ENCODE measurements at places on chromosomes 7 and 10. TPM values are rescaled to one million over a fixed set of nuclear protein-coding genes. Genes with fewer than 3 reads are reported as not detected.
A peak's percentile ranks its signal among the peaks of the same experiment; 100 is the strongest.

SRRM3 gene
- total RNA-seq, result 5.2 TPM

SYT15B gene
- total RNA-seq, result 2.9 TPM

WNT8B gene
- not detected for total RNA-seq

ADRA2A gene
- total RNA-seq, result 7.7 TPM

SNCG gene
- total RNA-seq, result 61.1 TPM

PLCE1 gene
- 2.5 TPM for total RNA-seq

GPC2 gene
- total RNA-seq, result 1.2 TPM

ADAP1 gene
- total RNA-seq, result 17.8 TPM

POP7 gene
- 23.0 TPM for total RNA-seq

- peak; percentile 47 for DNase-seq
These were observed 47.6 kb downstream of the TSPAN15 start for GRCh38 chr10:69498711-69499471.

DNA sequence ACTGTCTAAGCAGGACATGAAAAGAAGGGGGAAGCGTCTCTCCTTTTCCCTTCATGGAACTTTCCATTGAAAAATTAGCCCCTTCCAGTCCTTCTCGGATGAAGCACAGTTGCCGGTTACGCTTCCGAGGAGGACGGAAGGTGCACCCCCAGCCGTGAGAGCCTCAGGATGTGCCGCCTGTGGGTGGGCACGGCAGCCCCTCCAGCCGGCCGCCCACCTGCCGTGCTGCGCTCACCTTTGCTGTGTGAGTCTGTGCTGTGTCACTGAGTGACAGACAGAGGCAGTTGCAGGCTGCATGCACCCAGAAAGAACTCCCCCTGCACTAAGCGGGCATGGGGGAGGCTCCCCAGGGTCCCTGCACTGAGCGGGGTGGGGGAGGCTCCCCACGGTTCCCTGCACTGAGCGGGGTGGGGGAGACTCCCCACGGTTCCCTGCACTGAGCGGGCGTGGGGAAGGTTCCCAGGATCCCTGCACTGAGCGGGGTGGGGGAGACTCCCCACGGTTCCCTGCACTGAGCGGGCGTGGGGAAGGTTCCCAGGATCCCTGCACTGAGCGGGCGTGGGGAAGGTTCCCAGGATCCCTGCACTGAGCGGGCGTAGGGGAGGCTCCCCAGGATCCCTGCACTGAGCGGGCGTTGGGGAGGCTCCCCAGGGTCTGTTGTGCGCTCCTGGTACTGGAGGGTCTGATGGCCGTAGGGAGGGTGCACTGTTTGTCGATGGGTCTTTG, 74.2 kb downstream of the DNAJB6 start:
- DNase-seq, result no peak

DNA sequence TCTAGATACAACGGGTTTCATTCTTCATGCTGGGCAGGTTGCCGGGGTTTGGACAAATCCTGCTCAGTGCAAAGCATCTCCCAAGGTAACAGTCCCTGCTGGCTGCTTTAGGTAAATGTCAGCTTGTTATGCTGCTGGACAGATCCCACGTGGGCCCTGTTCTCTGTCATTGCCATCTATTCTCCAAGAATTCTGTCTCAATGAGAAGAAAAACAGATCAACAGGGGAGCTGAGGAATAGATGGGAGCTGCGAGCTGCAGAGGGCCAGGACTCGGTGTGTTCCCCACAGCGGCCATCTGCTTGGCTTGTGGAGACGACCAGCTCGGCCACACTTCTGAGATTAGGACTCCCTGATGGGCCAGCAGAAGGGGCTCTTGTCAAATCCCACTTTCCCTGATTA, 235.2 kb downstream of the DPP6 start:
- DNase-seq, result no peak

- DNase-seq, result no peak
These were observed 522.9 kb downstream of the NRG3 start for GRCh38 chr10:82397854-82398253.

- DNase-seq, result no peak
These were observed 16.0 kb downstream of the SEMA3C start for GRCh38 chr7:80902716-80903308.

DNA sequence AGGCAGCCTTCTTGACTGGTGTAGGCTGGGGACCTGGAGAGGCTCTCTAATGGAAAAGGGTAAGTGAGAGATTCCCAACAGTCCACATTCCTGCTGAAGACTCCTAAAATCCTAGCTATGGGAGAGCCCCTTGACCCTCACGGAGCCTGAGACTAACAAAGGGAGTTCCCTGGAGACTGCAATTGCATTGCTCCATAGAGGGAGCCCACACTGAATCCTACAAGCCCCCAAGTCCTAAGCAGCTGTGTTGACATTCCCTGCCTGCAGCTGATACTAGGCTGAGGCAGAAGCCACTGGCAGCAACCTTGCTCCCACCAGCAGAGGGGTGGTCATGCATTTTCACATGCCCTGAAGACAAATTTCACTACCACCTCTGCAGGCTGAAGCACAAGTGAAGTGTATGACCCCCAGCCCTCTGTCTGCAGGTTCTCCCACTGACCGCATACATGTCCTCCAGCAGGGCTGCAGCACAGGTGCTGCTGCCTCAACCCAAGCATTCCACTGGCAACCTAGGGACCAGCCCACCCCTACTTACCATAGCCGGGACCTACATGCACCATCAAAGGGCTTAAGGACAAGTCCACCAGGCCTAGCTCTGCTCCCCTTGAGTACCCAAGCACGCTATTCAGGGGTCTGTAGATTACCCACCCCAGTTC, 130.3 kb upstream of the SLC13A1 start:
- DNase-seq, result peak; percentile 54

GRCh38 chr10:3419719-3420495, 247.3 kb upstream of the PITRM1 start:
- DNase-seq, result no peak

- peak; percentile 84 for DNase-seq
These were observed 147.9 kb upstream of the FRMD4A start for GRCh38 chr10:14478604-14479003.

DNA sequence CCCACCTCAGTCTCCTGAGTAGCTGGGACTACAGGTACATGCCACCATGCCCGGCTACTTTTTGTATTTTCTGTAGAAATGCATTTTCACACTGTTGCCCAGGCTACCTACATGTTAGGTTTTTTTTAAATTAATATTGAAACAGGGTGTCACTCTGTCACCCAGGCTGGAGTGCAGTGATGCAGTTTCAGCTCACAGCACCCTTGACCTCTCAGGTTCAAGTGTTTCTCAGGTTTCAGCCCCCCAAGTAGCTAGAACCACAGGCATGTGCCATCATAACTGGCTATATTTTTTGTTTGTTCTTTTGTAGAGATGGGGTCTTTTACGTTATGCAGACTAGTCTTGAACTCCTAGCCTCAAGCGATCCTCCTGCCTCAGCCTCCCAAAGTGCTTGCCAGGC, 32.4 kb upstream of the ZMIZ2 start:
- no peak for DNase-seq

GRCh38 chr7:159027789-159028507, 116.7 kb downstream of the VIPR2 start:
- DNase-seq, result no peak

- no peak for DNase-seq
These were observed 17.4 kb downstream of the SLC13A4 start for GRCh38 chr7:135710417-135711138.

GRCh38 chr10:3123571-3124411, 48.8 kb downstream of the PITRM1 start:
- peak; percentile 50 for DNase-seq

DNA sequence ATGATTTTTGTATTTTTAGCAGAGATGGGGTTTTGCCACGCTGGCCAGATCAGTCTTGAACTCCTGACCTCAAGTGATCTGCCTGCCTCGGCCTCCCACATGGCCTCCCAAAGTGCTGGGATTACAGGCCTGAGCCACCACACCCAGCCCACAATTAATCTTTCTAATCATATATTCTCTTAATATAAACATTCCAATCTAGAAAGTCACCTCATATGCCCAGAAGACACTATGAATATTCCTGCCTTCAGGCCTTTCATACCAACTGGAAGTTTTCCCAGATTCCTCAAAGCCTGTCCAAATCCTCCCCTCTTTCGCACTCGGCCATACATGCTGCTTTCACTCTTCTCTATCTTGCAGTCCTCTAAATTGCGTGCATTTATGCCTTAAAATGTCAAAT, 32.6 kb downstream of the PDZD8 start:
- no peak for DNase-seq

- no peak for DNase-seq
These were observed 1.2 kb upstream of the MLLT10 start for GRCh38 chr10:21532694-21533466.

DNA sequence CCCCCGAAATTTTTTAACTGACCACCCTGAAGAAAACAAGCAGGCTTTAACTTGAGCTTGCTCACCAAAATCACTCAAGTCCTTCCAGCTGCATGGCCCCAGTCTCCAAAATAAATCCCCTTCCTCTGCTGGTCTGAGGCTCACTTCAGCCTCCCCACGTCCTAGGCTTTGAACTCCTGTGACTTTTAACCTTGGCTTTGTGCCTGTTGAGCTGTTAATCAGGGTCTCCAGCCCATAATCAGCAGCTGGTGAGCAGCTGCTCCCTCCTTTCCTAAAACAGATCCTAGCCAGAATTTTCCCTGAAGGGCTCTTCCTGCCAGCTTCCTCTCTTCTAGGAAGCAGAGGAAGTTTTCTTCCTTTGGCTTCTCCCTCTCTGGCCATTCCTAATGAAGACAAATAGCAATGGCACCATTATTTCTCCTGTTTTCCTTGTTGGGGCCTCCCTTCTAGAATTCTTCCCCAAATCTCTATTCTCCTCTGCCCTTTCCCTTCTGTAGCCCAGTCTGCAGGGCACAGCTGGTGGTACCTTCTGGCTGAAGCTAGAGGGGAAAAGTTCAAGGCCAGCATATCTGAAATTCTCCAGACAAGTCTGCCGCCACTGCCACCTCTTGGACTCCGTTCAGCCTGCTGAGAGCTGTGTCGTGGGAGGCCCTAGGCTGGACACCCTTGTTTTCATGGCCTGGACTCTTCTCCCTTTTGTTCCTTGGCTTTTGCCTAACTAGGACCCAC, 152.1 kb downstream of the NOC3L start:
- DNase-seq, result no peak

- no peak for DNase-seq
These were observed 4.0 kb upstream of the RBM28 start for GRCh38 chr7:128347647-128348097.

- DNase-seq, result peak; percentile 73
These were observed 8.9 kb downstream of the FGF8 start for GRCh38 chr10:101766753-101767599.

DNA sequence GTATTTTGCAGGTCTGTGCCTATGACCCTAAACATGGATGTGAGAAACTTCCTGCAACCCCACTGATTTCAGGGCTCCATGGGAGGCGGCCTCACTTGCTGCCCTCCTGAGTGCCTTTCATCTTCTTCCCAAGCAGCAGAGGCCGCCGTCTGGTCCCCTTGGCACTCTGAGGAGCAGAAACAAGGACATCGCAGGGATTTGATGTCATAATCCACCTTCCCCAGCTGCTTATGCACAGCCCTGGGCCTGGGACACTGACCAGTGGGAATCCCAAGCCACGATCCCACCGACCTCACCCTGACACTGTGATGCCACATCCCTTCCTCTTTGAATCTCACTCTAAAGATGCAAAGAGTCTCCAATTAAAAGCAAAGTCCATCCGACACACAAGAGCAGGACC, 7.7 kb downstream of the CAMK2G start:
- no peak for DNase-seq

- no peak for DNase-seq
These were observed 20.3 kb upstream of the RNF32 start for GRCh38 chr7:156620291-156620675.

DNA sequence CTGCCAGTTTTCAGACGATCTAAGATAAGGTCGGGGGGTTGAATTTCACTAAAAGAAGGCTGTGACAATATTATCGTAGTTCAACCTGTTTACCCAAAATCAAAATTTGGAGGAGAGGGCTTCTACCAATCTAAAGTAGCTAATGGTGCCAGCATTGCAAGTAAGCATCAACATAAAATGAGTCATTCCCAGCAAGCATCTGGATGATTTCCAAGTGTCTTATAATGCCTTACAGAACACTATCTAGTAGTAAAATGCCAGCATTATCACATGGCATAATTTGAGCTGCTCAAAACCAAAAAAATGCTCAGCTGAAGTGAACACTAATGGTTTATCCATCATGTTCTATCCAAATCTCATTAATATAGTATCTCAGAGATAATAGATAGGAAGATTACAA, 1193.9 kb downstream of the DNAJB9 start:
- DNase-seq, result no peak

DNA sequence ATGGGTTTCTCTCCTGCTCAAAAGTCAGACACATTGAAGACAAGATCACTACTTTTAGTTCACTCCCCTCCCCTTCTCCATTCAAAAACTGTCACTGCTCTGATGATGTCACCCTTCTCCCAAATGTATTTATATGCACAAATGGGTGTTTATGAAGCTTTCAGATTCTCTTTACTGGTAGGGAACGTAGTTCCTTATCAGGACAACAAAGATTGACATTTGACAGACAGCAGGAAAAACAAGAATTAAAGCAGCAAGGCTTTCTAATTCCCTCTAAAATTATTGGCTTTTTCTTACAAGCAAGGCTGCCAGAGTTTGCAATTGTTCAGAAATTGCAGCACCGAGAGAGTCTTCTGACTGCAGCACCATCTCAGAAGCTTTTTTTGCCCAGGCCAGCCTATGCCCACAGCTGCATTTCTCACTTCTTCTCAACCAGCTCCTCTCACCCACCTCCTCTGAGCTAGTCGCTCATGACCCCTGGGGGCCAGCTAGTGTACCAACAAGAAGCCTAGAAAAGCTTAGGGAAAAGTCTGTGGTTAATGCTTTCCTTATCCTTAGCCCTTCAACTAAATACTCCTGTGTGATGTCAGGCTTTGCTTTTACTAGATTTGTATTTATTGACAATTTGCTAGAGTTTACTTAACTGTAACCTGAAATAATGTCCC, 265.1 kb downstream of the HTR7 start:
- no peak for DNase-seq

GRCh38 chr10:69466158-69466490, 14.9 kb downstream of the TSPAN15 start:
- no peak for DNase-seq

GRCh38 chr10:11639849-11640764, 28.7 kb upstream of the USP6NL start:
- no peak for DNase-seq

DNA sequence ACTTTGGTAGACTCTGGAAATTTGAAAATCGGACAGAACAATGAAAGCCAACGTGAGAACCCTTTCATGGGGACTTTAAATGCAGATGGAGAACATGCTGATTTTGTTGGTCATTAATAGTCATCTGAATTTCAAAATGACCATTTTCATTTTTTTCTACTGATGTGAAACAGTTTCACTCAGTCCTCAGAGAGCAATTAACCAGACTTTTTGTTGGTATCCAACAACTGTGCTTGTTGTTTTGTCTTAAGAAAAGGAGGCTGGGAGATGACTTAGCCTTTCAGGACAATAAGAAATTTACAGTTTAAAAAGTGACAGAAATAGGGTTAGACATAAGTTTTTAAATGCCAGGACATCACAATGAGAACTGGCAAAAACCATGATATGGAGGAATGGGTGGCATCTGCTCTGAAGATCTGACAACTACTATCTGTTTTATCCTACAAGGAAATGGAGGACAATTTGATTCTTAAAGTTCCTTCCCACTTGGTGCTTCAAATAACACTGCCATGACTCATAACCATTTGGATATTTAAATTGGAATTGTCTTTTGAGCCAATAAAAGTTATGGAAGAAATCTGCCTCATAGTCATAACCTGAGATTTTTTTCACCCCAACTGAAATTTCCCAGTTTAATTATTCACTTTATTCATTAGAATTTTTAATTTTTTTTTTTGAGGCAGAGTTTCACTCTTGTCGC, 87.2 kb upstream of the HPS1 start:
- no peak for DNase-seq
